ENCODE measurements at places on chromosomes 2 and 18. TPM values are rescaled to one million over a fixed set of nuclear protein-coding genes. Genes with fewer than 3 reads are reported as not detected.

GRCh38 chr2:65722028-65722778, 289.8 kb upstream of the SPRED2 start:
- H3K36me3 ChIP-seq, result no peaks in the 10 kb centered on the region
- no peaks in the 10 kb centered on the region for H3K27me3 ChIP-seq
- H3K4me3 ChIP-seq, result no peak overlapping the region
- no peak for DNase-seq
- H3K4me1 ChIP-seq, result no peaks in the 10 kb centered on the region
- H3K27ac ChIP-seq, result no peak overlapping the region

DNA sequence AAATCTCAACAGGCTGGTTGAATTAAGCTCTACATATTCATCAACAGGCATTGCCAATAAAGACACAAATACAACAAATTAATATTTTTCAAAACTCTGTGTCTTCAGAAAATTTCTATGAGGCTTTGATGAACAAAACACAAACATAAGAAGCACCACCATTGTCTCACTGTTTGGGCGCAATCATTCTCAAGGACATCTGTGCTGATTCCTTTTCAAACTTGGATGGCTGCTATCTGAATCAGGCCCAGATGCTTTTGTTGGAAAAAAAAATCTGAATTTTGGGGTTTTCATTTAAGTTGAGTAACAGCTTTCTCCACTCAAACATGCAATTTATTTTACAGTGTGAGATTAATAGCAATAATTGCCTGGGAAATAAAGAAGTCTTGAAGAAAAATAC, 173.8 kb downstream of the NRXN1 start:
- H3K4me1 ChIP-seq, result no peaks in the 10 kb centered on the region
- no peaks in the 10 kb centered on the region for H3K36me3 ChIP-seq
- H3K4me3 ChIP-seq, result no peak overlapping the region
- no peak for DNase-seq

GRCh38 chr2:138104071-138104470, 139.8 kb downstream of the HNMT start:
- H3K4me1 ChIP-seq, result no peaks in the 10 kb centered on the region
- H3K27ac ChIP-seq, result no peak overlapping the region
- H3K4me3 ChIP-seq, result no peak overlapping the region

GRCh38 chr2:152468899-152469692, 134.1 kb downstream of the FMNL2 start:
- H3K27me3 ChIP-seq, result no peaks in the 10 kb centered on the region
- no peak for DNase-seq
- H3K36me3 ChIP-seq, result no peaks in the 10 kb centered on the region
- no peak overlapping the region for H3K4me3 ChIP-seq
- peaks cover 23% of the 10 kb centered on the region for H3K4me1 ChIP-seq

DNA sequence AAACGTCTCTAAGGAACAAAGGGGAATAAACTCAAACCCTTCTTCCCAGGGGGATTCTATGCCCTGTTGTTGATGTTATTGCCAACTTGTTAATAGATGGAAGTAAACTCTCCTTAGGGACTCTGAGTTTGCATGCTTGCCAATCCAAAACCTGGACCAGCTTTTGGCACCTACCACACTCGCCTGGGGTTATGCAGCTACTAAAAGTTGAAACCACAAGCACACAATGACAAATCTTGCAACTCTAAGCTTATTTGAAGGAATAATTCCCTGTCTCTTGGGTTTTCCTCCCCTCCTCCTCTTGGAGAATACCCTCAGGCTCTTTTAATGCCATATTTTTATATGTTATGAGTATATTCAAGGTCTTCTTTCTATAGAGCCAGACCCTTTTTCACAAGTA, 484.1 kb downstream of the FBXO15 start:
- no peaks in the 10 kb centered on the region for H3K27me3 ChIP-seq
- no peak overlapping the region for H3K27ac ChIP-seq
- H3K36me3 ChIP-seq, result no peaks in the 10 kb centered on the region
- H3K4me3 ChIP-seq, result no peak overlapping the region

DNA sequence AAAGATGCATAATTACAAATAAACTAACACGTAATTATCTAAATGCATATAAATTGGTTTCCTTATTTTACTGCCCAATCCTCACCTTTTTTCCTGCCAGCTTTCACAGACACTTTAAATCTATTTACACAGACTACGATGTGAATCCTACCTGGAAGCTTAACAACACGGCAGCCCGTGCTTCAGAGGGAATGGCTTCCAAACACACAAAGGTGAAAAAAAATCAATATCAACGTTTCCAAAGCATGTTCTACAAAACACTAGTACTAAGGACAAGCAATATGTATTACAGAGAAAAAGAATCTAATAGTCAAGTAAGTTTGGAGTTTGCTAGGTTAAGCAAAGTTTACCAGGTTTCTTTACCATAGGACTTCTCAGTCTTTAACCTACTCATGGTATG, 4.4 kb downstream of the MAP4K3 start:
- no peak for DNase-seq
- no peak overlapping the region for H3K27ac ChIP-seq
- H3K27me3 ChIP-seq, result no peaks in the 10 kb centered on the region
- no peaks in the 10 kb centered on the region for H3K36me3 ChIP-seq
- peaks cover 49% of the 10 kb centered on the region for H3K4me1 ChIP-seq
- H3K4me3 ChIP-seq, result no peak overlapping the region

- no peak for DNase-seq
- no peaks in the 10 kb centered on the region for H3K4me1 ChIP-seq
- no peak overlapping the region for H3K27ac ChIP-seq
- no peaks in the 10 kb centered on the region for H3K36me3 ChIP-seq
- H3K4me3 ChIP-seq, result no peak overlapping the region
These were observed 8.6 kb upstream of the ATP6V1B1 start for GRCh38 chr2:70927138-70927537.

- DNase-seq, result no peak
- H3K4me1 ChIP-seq, result no peaks in the 10 kb centered on the region
- no peak overlapping the region for H3K4me3 ChIP-seq
- H3K27me3 ChIP-seq, result no peaks in the 10 kb centered on the region
These were observed 415.3 kb downstream of the HRH4 start for GRCh38 chr18:24875777-24876176.

- no peaks in the 10 kb centered on the region for H3K27me3 ChIP-seq
- H3K27ac ChIP-seq, result no peak overlapping the region
- no peak overlapping the region for H3K4me3 ChIP-seq
- no peaks in the 10 kb centered on the region for H3K4me1 ChIP-seq
These were observed 245.0 kb downstream of the FAM210A start for GRCh38 chr18:13481331-13481730.

The CNTNAP5 gene
- total RNA-seq, result 0.09 TPM

The EPB41L5 gene
- 21.6 TPM for total RNA-seq

The EVX2 gene
- total RNA-seq, result not detected

The IL1R2 gene
- 2.1 TPM for total RNA-seq

The FSHR gene
- total RNA-seq, result not detected

The RFTN2 gene
- total RNA-seq, result 7.6 TPM

The GPR55 gene
- total RNA-seq, result 0.03 TPM

The CIB4 gene
- 0.62 TPM for total RNA-seq

The FAM110C gene
- total RNA-seq, result 13.3 TPM
